ENCODE measurements at places on chromosomes 13 and 19. TPM values are rescaled to one million over a fixed set of nuclear protein-coding genes. Genes with fewer than 3 reads are reported as not detected.

SCN1B gene
- 0.97 TPM for total RNA-seq

CEBPA gene
- total RNA-seq: 0.10 TPM

NAPSA gene
- 1.7 TPM for total RNA-seq

FCER2 gene
- 0.23 TPM for total RNA-seq

ARID3A gene
- 25.8 TPM for total RNA-seq

ATP4A gene
- not detected for total RNA-seq

ZNF221 gene
- 0.99 TPM for total RNA-seq

DNA sequence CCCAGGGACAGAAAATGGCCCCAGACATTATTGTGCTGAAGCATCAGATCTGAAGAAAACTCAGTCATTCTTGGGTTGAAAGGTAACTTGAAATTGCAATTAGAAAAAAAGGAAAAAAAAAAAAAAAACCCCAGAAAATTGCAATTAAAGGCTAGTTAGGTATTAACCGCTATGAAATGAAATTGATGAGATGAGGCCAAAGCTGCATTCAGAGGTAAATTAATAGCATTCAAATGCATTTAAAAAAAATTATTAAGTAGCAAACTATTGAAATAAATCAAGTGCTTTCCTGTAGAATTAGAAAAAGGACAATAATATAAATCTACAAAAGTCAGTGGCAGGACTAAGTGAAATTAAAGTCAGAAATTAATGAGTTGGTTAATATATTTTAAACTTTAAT lies 6.4 kb downstream of the PGLS start:
- no peak for DNase-seq

- DNase-seq: no peak
Measured at GRCh38 chr19:7295912-7296536, 1.8 kb upstream of the INSR start.

DNA sequence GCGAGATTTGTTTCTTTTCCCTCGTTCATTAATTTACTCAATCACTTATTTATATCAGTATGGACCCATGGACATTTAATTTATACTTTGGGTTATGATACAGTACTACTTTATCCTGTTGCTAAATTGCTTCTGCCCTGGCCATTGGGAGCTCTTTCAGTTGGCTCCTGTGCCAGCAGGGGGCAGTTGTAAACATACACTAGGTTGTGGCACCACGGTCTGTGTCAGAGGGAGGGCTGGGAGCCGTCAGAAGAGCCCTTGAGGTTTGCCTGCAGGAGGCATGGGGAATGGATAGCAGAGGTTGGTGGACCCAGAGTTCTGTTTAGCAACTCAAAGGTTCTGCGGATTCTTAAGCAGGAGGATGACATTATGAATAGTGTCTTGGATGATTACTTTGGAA lies 94.3 kb downstream of the ERCC5 start:
- no peak for DNase-seq

- no peak for DNase-seq
Measured at GRCh38 chr13:36709136-36709890, 35.5 kb downstream of the SERTM1 start.

DNA sequence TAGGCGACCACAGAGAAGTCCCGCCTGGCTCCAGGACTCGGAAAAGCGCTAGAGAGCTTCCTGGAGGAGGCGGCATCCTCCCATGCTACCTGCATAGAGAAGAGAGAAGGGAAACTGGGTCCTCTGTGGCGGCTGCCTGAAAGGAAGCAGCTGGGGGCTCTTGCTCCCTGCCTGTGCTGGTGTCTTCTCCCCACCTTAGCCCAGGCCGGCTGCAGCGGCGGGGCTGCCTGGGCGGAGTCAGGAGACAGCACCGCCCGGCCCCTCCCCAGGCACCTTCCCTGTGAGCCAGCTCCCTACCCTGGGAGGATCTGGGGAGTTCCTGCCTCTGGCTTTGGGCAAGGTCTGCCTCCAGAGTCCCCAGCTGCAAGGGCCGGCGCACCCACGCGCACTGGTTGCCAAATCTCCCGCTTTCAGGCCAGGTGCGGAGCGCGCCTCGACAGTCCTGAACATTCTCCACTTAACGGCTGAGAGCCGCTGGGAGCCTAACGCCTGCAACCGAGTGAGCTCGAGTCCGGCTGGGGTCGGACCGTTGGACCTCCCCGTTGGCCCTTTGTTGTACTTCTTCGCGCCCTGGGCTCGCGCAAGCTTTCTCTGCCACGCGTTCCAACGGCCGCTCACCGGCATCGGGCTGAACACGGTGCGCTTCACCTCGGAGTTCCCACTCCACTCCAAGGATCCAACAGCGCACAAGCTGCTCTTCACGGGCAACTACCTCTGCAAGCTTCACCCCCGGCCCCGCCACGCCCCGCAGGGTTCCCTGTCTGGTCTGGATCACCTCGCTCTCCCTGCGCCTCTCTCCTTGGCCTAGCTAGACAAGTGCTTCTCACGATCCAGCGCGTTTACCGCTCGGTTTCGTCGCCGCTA lies 21.8 kb upstream of the ZNF30 start:
- no peak for DNase-seq

- DNase-seq: no peak
Measured at GRCh38 chr13:31029102-31029501, 96.6 kb downstream of the TEX26 start.

DNA sequence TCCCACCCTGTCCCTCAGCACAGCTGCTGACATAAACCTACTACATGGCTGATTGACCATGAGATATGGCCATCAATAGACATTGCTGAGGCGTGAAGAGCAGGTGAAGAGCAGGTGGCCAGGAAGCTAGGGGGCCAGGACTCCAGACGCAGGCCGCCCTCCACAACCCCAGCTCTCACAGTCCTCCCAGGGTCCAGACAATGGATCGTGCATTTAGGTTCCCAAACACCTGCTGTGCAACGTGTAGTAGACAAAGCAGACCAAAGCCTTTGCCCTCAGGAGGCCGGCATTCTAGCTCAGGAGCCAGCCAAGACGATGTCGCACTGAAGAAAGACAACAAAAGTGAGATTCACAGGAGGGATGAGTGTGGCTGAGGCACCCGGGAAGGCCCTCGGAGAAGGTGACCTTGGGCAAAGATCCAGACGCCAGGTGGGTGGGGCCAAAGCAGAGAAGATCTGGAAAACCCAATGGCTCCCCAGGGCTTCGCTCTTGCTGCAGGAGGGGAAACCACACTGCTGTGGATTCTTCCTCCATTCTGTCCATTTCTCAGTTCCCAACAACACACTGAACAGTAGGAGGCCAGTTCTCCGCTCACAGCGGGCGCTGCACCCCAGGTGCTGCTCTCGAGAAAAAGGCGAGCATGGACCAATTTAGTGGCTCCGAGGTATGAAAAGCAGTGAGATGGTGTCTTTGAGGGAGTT lies 1.4 kb downstream of the FFAR1 start:
- DNase-seq: no peak

DNA sequence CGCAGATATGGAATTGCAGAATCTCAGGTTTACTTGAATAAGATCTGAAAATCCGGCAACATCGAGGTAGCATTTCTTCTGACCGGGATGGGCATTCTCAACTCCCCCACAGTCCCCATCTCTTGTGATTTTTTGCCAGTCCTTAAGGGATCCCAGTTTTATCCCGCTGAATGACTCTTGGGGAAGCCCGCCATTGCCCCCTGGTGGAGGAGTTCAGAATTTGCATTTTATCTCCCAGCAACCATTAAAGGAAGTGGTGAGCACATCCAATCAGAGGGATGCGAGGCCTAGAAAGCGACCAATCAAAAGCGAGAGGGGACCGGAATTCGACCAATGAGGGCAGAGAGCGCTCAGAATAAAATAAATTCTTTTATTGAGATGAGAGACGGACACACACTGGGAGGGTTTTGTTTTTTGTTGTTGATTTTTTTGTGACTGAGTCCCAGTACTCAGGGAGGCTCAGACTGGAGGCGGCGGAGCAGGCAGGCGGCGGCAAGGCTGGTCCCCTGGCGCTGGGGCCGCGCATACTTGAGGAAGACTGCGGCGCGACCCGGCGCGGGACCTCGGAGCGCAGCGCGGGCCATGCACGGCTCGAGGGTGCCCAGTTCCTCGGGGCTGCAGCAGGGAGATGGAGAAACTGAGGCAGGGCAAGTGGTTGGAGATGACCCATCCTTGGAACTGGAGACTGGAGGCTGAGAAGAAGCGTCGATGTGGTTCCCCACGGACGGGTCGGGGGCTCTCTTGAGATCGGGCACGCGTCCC lies 3.9 kb upstream of the TTC9B start:
- DNase-seq: peak; percentile 84

- DNase-seq: no peak
Measured at GRCh38 chr19:46732966-46733689, 12.7 kb upstream of the FKRP start.

- no peak for DNase-seq
Measured at GRCh38 chr13:58004751-58005150, 373.2 kb downstream of the PCDH17 start.

- DNase-seq: no peak
Measured at GRCh38 chr19:2846180-2846894, 5.1 kb downstream of the ZNF555 start.

GRCh38 chr13:65336916-65337315 lies 1893.2 kb downstream of the PCDH9 start:
- DNase-seq: no peak

GRCh38 chr19:46361915-46362314 lies 15.0 kb downstream of the PPP5C start:
- DNase-seq: no peak

DNA sequence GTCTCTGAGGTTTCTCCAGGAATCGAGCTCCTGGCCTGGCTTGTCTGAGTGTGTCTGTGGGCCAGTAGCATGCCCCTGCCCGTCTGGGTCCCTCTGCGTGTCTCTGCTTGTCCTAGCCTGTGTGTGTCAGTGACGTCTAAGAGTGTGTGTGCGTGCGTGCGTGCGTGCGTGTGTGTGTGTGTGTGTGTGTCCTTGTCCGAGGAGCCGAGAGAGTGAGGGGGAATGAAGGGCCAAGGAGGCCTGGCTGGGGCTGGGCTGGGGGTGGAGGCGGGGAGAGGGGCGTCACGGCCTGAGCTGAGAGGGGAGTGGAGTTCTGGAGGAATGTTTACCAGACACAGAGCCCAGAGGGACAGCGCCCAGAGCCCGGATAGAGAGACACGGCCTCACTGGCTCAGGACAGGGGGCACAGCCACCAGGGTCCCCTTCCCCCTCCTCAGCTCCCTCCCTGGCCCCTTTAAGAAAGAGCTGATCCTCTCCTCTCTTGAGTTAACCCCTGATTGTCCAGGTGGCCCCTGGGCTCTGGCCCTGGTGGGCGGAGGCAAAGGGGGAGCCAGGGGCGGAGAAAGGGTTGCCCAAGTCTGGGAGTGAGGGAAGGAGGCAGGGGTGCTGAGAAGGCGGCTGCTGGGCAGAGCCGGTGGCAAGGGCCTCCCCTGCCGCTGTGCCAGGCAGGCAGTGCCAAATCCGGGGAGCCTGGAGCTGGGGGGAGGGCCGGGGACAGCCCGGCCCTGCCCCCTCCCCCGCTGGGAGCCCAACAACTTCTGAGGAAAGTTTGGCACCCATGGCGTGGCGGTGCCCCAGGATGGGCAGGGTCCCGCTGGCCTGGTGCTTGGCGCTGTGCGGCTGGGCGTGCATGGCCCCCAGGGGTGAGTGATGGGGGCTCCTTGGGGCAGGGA lies at the start of gene AXL:
AXL (plus strand) TSS at position 609 of the 893 bp plus-strand sequence; CDS start at position 779, 170 bp downstream.
- no peak for DNase-seq

DNA sequence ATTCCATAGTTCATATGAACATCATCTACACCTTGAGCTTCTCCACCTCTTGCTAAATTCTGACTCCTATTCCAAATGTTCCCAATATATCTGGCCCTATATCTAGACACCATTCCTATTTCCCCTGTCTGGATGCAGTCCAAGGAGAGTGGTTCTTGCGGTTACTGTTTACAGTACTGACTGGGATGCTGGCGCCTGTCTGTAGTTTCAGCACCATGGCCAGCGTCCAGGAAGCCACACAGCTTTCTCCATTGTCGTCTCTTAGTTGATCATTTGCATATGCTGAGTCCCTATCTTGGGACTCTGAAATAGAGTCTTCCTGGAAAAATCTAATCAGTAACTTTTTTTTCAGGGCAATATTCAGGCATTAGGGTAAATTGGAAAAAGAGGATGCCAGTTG lies 14.9 kb downstream of the LAIR2 start:
- DNase-seq: peak; percentile 83

- DNase-seq: no peak
Measured at GRCh38 chr13:45479661-45480060, 14.9 kb downstream of the COG3 start.

- DNase-seq: no peak
Measured at GRCh38 chr19:55297267-55297666, 13.5 kb downstream of the BRSK1 start.

DNA sequence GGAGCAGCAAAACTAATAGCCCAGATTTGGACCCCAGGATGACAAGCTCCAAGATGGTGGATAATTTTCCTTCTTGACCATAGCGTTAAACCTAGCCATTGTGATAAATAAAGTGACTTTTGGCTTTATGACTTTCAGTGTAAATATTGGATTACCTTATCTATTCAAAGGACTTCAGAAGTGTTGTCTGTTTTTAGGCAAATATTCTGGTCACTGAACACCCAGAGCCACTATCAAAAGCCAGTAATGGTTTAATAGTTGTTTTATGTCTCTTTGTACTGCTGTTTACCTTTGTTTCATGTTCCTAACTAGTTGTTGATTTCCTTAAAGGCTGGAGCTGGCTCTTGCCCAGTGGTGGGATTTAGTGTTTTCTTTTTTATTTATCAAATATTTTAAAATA lies 81.6 kb downstream of the FGF9 start:
- no peak for DNase-seq

DNA sequence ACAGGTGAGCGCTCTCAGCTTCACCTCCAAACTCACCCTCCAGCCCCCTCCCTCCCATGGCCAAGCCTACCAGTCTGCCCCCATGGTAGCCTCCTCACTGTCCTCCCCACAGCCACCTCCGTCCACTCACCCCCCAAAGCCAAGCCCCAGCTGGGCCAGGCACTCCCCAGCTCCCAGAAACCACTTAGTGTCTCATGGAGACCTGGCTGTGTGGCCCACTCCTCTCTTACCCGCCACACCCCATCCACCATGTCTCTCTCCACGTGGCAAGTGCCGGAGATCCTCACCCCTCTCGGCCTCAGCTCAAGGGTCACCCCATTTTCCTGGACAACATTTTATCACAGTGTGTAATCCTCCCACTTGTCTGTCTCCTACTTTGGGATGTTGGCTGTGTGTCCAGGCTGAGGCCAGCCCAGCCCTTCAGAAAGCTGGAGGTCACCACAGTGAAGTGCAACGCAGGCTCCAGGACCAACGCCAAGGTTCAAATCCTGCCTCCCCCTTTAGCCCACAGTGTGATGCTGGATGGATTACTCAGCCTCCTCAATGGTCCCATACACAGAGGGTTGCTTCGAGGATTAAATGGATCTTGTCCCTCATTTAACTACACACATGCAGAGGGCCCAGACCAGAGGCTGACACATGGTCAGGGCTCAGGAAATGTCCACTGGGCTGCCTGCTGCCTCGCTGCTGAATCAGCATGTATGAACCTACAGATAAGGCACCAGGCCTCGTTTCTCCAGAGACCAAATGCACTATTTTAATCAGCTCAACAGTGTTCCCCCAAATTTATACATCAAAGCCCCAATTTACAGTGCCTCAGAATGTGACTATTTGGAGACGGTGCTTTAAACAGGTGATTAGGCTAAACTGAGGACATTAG lies 71.3 kb downstream of the CEBPG start:
- DNase-seq: no peak

- no peak for DNase-seq
Measured at GRCh38 chr13:95524264-95524901, 28.1 kb upstream of the CLDN10 start.
